ELF-1 (cell line): ENCODE measurements at places on chromosomes 7 and 10.

DNA sequence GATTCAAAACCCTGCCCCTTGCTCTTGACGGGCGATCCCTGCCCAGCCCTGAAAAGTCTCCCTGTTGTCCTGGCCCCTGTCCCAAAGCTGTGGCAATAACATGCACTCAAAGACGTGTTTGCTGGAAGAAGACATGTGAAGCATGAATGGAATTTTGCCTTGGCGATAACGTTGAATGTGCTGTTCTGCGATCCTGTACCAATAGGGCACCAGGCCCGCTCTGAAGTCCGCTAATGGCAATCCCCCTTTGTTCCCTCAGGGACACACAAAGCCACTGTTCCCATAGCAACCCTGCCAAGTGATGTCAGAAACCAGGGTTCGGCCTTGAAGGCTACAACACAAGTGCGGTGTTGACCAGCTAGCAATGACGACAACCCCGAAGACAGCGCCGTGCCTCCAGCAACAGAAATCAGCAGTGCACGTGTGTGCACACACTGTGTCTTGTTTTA, 284.6 kb downstream of the KLF6 start:
- DNase-seq: peak; percentile 93

DNA sequence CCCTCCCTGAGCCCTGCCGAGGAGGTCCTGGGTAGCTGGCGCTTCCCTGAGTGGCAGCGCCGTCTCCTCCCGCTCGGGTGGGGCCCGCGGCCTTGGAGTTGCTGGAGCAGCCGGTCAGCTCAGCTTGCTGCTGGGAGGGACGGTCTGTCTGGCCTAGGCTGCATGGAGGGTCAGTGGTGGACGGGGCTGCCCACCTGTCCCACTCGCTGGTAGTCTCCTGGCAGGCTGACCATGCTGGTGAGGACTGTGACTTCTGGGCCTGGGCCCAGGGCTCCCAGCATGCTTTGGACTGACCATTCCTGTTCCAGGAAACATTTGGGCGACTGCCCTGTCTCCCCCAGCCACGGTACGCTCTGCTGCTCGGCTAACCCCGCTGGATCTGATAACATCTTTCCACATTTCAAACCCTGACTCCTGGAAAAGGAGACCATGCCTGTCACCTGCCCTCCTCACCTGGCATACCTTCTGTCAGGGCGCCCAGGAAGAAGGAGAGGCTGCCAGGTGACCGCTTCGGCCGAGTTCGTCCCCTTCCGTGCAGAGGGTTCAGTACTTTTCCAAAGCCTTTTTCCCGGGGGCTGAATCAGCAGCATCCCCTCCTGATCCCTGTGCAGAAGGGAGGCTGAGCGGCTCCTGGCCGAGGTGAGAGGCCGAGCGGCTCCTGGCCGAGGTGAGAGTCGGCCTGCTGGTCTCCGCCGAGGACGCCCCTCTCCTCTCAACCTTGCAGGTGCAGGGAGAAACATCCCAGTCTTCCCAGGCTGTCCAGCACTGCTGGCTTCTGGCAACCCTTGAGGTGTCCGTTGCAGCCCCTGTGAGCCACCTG, 43.4 kb downstream of the FAM20C start:
- DNase-seq: no peak

DNA sequence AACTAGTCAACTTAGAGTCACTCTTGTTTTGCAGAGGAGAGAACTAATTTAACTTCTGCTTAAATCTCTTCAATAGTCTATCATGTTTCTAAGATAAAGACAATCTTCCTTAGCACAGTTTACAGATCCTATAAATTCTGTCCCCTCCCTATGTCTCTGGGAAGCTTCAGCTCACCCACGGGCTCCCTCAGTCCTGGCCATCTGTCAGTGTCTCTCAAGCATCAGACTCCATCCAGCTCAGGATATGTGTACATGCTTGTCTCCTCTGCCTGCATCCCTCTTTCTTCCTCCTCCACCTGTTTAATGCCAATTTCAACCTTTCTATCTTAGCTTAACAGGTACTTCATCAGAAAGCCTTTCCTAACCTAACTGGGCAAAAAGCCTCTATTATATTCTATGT, 177.1 kb upstream of the PTER start:
- DNase-seq: no peak

DNA sequence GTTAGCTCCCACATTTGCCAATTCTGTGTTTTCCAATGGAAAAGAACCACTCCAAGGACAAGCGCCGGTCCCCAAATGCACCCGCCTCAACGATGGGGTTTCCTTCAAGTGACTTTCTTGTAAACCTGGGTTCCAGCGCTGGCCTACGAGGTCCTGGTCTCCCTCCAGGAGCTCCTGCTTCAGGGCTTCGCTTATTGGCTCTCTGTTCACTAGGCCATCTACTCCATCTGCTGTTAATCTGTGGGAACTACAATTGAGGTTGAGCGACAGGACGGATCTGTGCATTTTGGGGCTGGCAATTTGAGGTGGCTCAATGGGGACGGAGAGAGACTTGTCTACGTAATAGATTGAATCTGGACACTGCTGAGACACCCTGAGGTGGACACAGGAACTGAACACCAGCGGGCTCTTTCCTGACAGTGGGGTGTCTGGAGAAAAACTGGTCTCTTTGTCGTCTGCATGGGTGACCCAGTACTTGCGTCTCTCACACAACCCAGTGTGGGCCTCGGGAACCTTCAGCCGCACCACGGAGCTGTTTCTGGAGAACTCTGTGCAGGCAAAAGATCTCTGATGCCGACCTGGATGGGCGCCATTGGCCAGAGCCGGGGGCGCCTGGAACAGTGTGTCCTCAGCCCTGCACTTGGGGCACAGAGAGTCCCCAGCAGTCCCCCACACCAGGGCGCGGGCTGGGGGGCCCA, 115.9 kb upstream of the ADAM12 start:
- peak; percentile 75 for DNase-seq

- peak; percentile 71 for DNase-seq
Observed at GRCh38 chr10:97518301-97519043, 19.7 kb downstream of the UBTD1 start.

DNA sequence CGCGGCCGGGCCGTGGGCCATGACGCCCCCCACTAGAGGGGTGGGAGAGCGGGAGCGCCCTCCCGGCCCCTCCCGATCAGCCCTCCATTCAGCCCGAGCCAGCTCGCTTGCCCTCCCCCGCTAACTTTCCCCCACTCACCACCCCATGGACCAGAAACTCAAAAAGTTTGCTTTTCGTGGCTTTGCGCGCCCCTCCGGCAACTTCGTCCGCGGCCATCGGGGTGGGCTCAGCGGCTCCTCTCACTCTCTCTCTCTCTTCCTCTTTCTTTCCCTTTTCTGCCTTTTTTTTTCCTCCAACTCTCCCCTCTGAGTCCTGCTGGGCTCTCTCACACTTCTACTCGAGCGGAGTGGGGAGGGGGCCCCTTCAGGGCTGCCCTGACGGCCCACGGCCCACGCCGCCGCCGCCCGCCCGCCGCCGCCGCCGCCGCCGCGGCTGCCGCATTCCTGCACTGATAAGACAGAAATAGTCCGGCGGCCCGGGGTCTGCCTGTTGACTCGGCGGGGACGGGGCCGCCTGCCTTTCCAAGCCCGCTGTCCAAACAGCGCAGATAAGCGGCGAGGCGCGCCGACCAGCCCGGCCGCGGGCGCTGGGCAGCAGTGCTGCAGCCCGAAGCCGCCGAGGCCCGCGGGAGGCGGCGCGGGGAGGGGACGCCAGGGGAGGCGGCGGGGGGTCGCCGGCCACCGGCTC, at the start of gene SMARCD3:
Gene SMARCD3, minus strand, starts transcription at position 349 of the 688 bp plus-strand sequence. Its CDS starts 132 bp downstream, at position 217.
- DNase-seq: peak; percentile 74

- no peak for DNase-seq
Observed at GRCh38 chr10:105413997-105414396, 772.9 kb downstream of the SORCS3 start.

- no peak for DNase-seq
Observed at GRCh38 chr10:6365384-6365783, 162.7 kb downstream of the PFKFB3 start.

- DNase-seq: peak; percentile 2
Observed at GRCh38 chr10:44389150-44389549, 4.3 kb upstream of the CXCL12 start.
